ENCODE measurements at places on chromosomes 6 and 20.

DNA sequence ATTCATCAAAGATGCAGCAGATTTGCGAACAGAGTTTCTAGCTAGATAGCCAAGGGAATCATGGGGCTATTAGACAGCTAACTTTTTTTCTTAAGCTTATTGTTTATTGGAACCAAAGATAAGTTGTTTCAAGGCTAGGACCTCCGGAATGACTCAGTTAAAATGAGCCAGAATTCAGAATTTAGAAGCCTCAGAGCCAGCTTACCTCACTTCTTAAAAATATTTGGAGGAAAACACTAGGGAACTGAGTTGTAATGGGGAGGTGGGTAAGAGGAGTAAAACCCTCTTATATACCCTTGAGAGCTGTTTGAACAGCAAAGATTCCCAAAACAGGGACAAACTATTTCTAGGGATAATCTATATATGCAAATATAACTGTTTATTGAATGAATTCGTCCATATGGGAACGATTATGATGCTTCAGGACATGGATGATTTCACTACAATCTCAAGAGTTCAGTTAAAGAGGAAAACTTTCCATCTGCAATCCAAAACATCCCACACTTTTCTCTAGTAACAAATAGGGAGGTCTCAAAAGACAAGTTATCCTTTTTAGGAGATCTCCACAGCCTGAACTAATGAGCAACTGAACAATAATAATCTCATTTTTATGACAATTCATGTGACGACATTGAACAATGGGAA is 12.6 kb upstream of the CARMIL1 start:
- DNase-seq, result no peak

DNA sequence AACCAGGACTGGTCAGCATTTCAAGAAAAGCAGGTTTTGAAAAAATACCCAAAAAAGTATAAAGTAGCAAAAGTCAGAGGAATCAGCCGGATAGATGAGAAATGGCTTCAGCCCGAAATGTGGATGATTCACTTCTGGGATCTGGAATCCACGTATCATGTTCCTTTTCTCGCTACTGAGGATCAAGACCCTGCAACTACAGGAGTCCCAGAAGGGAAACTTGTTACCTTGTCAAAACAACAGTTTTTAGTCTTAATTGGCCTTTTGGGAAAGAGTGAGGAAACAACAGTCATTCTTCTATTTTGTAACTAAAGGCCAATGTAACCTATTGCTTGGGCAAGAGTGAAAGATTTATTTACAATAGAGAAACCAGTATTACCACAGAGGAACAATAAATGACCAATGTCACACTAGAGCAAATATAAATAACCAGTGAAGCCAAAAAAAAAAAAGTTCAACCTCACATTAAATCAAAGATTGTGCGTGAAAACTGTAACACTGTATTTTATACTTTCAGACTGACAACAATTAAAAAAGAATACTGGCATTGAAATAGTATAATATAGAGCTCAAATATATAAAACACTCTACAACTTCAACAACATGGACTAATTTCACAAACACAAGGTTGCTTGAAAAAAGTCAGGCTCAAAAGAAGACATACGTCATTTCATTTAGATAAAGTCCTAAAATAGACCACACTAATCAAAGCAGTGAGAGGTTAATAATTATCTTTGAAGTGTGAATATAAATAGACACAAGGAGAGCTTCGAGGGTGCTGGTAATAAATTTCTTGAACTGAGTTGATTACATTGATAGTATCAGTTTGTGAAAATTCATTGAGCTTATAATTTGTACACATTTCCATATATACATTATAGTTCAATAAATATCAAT is 116.2 kb downstream of the GFRAL start:
- no peak for DNase-seq

GRCh38 chr6:40411881-40412280 is 175.3 kb downstream of the LRFN2 start:
- no peak for DNase-seq

- no peak for DNase-seq
Observed at GRCh38 chr6:42264162-42264851, 46.6 kb upstream of the MRPS10 start.

DNA sequence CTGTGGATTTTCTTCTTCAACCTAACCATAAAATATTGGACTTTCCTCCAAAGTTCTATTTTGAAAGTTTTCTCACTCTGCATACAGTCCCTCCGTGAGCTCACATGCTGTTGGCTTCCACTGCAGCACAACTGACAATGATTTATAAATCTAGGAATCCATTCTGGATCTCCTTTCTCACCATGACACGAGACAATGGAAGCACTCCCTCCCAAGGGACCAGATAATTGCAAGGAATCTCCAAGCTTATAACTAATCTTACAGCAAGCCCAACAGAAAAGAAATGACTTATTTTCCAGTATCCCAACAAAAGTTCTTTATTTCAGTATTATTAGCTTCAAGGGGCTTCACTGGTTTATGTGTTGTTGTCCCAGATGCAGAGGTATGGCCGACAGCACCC is 729.0 kb downstream of the RFPL4B start:
- no peak for DNase-seq

DNA sequence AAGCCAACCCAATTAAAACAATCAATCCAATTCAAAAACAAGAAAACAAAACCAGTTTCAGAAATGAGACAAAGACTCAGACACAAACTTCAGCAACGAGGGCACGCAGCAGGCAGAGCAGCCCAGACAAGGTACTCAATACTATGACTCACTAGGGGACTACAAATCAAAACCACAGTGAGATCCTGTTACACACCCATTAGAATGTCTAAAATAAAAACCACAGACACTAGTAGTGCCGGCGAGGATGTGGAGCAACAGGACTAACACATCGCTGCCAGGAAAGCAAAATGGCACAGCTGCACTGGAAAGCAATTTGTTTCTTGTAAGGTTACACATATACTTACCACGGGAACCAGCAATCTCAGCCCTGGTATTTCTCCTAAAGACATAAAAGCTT is 28.4 kb upstream of the MAS1L start:
- no peak for DNase-seq

DNA sequence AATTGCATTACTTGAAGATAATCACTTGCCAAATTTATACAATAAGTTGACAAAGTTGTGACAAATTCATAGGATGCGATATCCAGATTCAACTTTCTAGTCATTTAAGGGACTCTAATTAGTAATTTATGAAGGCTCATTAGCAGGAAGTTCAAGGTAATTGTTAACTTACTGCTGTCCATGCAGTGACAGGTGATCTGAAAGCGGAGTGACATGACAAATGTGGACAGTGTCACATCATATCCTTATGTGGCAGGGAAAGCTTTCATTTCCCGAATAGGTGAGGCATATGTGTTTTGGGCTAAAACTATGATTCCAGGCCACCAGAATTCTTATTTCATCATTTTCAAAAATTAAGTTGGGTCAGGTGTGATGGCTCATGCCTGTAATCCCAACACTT is 115.9 kb upstream of the BMP2 start:
- DNase-seq, result no peak

DNA sequence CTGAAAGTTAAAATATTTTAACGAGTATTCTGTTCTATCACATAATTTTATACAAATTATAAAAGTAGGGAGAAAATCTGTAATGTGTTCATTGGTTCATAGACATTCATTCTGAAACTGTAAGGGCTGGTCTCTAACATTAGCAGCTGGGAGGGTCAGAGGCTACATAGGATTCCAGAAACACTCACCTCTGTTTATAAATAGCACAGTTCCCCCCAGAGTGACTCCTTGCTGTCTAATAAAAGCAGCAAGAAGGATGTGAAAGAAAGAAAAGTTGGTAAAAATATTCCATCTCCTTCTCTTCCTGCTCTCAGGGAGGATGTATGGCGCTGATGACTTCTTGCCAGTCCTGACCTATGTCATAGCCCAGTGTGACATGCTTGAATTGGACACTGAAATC is 25.3 kb upstream of the NAA20 start:
- no peak for DNase-seq

GRCh38 chr20:38798266-38798665 is 7.2 kb upstream of the PPP1R16B start:
- DNase-seq, result no peak

DNA sequence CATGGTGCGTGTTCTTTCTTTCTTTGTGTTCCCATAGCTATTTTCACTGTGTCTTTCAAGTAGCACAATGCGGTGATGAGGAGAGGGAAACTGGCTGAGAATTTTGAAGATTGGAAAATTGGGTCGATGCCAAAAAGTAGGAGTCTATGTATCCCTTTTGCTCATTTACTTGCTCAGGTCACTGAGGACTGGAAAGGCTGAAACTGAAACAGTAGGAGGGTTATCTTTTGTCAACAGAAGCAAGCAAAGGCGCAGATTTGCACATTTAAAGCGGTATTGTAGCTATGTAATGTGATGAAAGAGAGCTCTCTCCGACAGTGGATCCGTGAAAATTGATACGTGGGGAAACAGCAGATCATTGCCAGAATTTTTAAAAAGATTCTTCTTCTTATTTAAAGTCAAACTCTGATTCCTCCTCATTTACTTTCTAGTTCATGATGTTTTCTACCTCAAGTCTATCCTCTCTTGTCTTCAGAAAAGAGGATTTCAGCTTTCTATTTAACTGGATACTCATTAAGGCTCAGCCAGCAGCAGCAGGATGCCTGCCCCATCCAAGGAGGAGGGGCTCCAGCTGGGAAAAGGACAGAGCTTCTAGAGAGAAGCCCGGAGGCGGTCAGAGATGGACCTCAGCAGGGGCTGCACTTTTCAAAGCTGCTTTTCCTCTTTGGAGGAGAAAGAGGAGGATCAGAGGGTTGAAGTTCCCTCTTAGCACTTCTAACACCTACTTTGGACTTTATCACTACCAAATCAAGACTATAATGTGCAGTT is 15.9 kb upstream of the FYN start:
- DNase-seq, result no peak

- DNase-seq, result no peak
Observed at GRCh38 chr6:8191629-8192028, 89.3 kb upstream of the EEF1E1 start.

- DNase-seq, result no peak
Observed at GRCh38 chr20:13545790-13546189, 92.9 kb downstream of the TASP1 start.

- no peak for DNase-seq
Observed at GRCh38 chr20:24963672-24964505, 14.8 kb downstream of the CST7 start.

DNA sequence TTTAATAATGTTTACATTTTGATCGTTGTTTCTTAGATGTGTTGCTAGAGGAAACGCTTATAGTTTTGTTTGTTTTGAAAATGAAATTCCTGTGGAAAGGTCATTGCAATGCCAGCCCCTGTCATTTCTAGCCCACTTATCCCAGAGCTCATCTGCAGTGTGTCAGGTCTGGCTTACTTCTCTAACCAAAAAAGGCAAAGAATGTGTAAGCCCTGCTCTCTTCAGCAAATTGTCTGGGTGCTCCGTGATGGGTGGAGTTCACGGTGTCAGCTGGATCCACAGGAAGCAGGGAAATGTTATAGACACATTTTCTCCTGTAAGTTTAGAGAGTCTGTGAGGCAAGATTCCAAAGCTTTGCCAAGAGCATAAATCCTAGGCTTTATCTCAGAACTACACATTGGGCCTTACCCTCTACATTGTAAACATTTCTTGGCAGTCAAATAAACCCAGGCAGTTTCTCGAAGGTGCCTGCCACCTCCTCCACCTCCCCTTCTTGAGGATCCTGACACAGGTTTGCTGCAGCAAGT is 50.9 kb downstream of the RPRD1B start:
- DNase-seq, result no peak
